ENCODE measurements at places on chromosomes 3 and 15.

DNA sequence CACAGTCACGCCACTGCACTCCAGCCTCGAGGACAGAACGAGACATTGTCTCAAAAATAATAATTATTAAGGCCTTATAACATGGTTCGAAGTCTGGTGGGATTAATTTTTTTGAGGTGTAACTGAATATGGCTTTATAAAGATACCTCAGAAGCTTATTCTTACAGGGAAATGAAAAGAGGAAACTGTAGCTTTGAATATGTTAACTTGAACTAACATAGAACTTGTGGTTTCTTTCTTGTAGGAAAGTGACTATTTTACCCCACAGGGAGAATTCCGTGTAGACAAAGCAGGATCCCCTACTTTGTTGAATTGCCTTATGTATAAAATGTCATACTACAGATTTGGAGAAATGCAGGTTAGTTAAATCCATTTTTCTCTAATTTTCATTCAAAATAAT lies 96.3 kb downstream of the STT3B start:
- DNase-seq = no peak

- DNase-seq = no peak
These were observed 11.1 kb upstream of the SATB1 start for GRCh38 chr3:18436213-18436612.

GRCh38 chr3:195004512-195005250 lies 266.3 kb downstream of the XXYLT1 start:
- DNase-seq = no peak

- no peak for DNase-seq
These were observed 41.7 kb upstream of the LIMD1 start for GRCh38 chr3:45552794-45553371.

DNA sequence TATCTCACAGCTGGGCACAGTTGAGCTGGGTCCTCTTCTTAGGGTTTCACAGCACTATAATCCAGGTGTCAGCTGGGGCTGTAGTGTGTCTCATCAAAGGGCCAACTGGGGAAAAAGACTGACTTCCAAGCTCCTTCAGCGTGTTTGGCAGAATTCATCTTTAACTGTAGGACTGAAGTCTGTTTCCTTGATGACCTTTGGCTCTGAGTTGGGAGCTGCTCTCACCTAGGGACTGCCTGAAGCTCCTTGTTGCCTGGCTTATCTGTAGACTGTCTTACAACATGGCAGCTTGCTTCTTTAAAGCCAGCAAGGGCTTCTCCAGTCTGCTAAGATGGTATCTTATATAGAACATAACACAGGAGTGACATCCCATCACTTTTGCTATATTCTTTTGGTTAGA lies 5.3 kb upstream of the VPS33B start:
- DNase-seq = no peak
